ENCODE measurements at places on chromosomes 11 and 22.

- DNase-seq, result no peak
These were observed 12.7 kb upstream of the TMA7B start for GRCh38 chr22:39947220-39948216.

DNA sequence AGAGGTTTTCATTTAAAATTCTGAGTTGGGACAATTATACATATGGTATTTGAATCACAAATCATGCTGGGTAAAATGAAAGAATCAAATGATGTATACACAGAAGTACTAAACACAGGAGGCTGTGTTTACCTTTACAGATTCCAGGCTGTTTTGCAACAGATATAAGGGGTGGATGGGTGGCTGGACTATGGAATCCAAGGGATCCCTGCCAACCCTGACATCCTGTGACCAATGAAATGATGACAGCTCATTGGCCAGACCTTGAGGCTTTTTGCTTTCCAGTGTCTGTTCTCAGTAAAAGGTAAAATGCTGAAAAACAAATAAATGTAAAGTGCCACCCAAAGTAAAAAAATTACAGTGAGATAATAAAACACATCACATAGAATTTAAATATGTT, 3.3 kb upstream of the DDI1 start:
- DNase-seq, result no peak

DNA sequence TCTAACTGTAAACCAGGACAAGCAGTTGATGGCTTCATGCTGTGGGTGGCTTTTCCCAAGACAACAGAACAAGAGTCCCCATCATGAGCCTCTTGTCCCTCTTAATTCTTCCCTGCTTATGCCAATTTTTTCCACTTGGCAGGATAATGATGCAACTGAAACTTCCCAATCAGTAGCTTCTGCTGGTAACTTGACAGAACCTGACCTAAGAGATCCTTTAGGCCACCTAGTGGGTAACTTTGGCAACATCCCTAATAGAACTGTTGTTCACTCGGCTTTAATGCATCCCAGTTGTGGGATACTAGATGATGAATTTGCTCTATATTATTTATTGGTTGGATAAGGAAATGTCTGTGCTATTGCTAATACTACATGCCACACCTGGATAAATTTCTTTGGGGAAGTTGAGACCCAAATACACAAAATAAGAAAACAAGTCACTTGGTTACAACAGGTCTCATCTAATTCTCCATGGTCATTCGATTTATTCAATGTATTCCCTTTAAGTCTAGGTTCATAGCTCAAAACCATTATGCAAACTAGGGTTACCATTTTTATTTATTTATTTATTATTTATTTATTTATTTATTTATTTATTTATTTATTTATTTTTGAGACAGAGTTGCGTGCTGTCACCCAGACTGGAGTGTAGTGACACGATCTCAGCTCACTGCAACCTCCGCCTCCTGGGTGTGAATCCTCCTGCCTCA, 41.4 kb upstream of the NFAM1 start:
- DNase-seq, result peak; percentile 45

DNA sequence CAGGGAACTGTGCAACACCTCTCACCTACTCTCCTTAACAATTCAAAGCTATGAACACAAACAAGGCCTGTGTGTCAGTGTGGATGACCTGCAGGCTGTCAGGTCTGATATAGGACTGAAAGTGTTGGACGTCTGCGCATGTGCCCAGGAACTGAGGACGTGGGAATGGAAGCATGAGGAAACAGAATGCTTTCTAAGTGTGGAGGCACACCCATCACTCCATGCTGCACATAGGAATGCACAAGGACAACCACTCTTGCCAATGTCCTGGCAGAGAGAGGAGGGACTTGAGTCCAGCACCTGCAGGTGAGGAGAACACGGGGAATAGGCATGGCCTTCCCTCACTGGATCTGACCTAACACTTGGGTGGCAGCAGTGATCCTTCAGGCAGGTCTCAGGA, 874.3 kb downstream of the OPCML start:
- no peak for DNase-seq

- DNase-seq, result peak; percentile 34
These were observed 711 bp downstream of the FDX1 start for GRCh38 chr11:110430267-110431050.

GRCh38 chr11:132472411-132473172, 1059.7 kb downstream of the OPCML start:
- peak; percentile 6 for DNase-seq

DNA sequence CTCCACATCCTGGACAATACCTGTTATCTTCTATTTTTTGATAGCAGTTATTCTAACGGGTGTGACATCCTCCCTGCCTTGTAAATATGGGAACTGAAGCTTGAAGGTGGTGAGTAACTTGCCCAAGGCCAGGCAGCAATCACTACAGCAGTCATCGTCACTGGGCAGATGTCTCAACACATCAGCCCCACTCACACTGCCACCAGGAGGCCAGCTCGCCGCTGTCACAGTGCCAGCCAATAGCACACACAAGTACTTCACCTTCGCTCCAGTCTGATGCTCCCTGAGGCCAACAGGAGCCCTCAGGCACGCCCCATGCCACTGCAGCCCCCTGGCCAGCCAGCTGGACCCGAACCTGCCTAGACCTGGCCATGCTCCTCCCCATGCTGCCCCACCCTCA, 4.9 kb upstream of the TTLL1 start:
- no peak for DNase-seq

- DNase-seq, result no peak
These were observed 46.8 kb downstream of the PAMR1 start for GRCh38 chr11:35478471-35479091.

- DNase-seq, result no peak
These were observed 1.7 kb downstream of the UBXN1 start for GRCh38 chr11:62677156-62677555.

DNA sequence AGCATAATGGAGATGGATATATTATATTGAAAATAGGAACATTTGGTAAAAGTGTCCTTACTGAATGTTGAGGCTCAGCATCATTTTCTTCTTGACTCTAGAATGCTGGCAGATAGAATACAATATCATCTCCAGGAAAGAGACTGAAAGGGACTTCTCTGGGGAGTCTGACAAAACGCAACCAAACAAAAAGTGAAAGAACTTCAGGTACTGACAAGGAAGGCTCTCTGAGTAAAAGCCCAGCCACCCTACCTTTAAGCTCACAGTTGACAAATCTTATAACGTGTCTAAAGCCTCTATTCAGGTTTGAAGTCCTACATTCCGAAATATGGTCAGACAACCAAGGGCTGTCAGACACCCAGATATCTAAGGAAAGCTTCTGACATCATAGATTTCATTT, 590.8 kb downstream of the SOX6 start:
- DNase-seq, result no peak

- DNase-seq, result peak; percentile 84
These were observed 49.9 kb downstream of the STIM1 start for GRCh38 chr11:3905080-3905953.

- no peak for DNase-seq
These were observed 151.7 kb downstream of the STK33 start for GRCh38 chr11:8442301-8442700.

DNA sequence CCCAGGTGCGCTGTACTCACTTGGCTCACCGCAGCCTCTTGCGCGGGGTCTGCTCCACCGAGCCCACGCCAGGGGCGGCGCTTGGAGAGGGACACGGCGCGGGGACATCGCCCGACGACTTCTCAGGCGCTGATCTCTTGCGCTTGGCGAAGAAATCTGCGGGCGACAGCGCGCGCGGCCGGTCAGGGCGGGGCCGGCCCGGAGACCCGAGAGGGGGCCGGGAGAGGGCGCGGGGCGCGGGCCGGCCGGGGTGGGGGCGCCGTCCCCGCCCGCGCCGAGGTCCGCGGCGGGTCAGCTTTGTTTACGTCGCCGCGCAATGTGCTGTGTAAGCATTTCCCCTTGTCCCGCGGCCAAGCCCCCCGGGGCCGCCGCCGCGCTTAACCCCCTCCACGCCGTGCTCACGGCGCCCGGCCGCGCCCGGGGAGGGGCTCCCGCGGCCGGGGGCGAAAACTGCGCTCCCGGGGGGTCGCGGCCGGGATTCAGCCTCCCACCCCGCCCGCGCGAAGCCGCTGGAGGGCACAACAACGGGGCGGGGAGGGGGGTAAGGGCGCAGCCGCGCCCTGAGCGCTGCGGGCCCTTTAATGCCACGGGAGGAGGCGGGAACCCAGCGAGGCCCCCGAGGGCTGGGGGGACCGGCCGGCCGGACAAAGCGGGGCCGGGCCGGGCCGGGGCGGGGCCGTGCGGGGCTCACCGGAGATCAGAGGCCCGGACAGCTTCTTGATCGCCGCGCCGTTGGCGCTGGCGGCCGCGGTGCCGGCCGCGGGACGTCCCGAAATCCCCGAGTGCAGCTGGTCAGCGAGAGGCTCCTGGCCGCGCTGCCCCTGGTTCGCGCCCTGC, 1.4 kb downstream of the CDKN1C start:
- DNase-seq, result no peak

DNA sequence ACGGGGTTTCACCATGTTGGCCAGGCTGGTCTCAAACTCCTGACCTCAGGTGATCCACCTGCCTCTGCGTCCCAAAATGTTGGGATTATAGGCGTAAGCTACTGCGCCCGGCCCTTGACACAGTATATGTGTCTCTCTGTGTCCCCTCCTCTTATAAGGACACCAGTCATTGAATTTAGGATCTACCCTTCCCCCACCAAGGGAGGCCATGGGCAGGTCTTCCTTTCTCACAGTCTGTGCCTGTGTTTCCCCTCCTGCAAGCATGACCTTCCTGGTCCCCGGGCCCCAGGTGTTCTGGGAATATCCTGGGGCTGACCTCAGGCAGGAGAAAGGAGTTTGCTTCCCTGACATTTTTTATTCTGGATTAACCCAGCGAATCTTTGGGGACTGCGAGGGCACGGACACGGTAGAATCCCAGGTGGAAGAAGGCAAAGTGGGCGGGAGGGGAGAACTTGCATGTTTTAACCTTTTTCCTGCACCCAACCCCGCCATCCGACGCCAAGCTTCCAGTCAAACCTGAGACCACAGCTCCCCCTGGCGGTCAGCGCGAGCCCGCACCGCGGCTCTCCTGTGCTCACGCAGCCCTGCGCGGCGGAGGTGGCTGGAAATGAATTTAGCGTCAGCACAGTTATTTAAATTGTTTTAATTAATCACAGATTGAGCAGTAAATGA, 42.1 kb upstream of the ISX start:
- DNase-seq, result peak; percentile 29

- no peak for DNase-seq
These were observed 1469.0 kb downstream of the LRRC4C start for GRCh38 chr11:39990421-39990831.

GRCh38 chr11:11856638-11857037, 14.9 kb downstream of the USP47 start:
- no peak for DNase-seq

GRCh38 chr22:20180640-20181039, 29.8 kb upstream of the CCDC188 start:
- no peak for DNase-seq

- DNase-seq, result no peak
These were observed 3.7 kb downstream of the PTPRCAP start for GRCh38 chr11:67433536-67434394.

DNA sequence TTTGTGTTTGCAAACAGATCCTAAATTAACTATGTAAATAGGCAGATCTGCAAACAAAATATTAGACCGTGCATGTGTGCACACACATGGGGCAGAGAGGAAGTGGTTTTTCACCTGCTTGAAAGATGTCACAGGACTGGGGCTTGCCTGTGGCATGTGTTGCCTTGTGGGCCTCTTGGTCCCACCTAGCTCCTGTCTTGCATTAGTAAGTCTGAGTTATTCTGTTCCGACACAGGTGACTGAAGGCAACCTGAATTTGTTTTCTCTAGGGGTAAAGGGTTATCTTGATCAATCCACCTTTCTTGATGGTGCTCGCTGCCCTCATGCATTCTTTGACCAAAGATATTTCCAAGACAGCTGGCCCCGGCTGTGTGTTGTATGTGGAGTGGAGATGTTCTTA, 667.5 kb downstream of the NTM start:
- DNase-seq, result no peak

GRCh38 chr22:26669060-26669481, 11.7 kb downstream of the MIAT start:
- peak; percentile 60 for DNase-seq

DNA sequence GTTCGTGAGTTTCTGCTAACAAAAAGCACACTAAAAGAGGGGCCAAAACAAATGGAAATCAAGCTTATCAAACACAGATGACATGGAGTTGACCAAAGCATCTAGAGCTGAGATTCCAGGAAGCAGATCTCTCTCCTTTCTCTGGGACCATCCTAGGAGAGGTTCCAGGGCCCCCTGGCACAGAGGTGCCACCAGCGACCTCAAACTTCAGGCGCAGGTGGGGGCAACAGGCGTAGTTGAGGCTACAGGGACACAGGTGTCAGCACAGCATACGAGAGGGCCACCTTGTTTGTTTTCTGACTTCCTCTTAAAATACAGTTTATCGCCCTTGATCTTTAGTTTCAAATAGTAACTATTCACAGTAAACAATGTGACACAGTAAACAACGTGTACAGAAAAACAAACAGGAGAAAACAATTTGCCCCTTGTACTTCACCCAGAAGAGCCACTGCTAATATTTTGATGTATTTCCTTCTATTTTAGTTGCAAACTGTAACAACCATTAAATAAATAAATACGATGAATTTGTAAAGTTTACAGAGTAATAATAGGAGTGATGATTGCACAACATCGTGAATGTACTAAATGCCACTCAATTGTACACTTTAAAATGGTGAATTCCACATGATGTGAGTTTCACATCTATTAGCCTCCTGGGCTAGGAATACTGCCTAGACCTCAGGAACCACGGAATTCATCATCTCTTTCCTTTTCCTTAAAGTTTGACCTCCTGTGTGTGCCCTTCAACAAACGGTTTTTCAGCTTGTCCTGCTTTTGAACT, 52.2 kb downstream of the IGLL5 start:
- DNase-seq, result no peak

- DNase-seq, result peak; percentile 83
These were observed 15.4 kb downstream of the ARHGEF17 start for GRCh38 chr11:73323464-73323863.

DNA sequence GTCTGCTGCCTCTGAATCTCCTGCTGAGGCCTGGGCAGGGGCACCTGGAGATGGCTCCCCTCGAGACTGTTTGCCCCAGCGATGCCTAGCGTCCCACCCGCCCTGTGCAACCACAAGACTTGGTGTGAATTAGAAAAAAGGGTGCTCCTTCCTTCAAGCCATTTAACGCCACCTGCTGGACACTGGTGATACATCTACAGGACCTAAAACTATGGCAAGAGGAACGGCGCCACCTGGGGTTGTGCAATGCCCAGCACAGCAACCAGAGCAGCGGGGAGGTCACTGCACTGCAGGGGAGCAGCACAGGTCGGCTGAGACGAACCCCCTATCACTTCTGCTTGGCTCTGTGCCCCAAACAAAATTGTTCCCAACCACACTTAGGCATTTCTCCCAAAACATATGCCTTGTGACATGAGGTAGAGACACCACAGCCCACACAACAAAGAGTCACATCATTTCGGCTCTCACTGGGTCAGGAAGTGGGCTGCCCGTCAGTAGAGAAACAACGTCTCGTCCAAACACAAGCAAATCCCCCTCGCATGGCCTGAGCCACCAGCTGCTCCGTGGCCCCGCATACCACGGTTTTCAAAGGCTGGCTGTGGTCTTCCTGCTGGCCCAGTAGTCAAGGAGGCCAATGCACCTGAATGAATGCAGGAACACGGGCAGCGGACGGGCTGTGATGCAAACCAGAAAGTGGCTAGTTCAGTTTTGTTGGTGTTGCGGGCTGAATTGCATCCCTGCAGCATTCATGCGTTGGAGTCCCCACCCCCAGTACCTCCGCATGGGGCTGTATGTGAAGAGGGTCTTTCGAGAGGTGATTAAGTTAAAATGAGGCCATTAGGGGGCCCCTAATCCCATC, 171.9 kb downstream of the SHANK2 start:
- DNase-seq, result peak; percentile 75

- DNase-seq, result no peak
These were observed 193.4 kb downstream of the ST3GAL4 start for GRCh38 chr11:126548581-126549550.

GRCh38 chr22:33817512-33818127, 102.7 kb downstream of the LARGE1 start:
- no peak for DNase-seq
